ENCODE measurements at places on chromosomes 6 and 20. TPM values are rescaled to one million over a fixed set of nuclear protein-coding genes. Genes with fewer than 3 reads are reported as not detected.

GRCh38 chr6:166296035-166296883, 11.9 kb downstream of the PRR18 start:
- H3K4me1 ChIP-seq = no peaks in the 10 kb centered on the region
- DNase-seq = no peak
- no peak overlapping the region for H3K27ac ChIP-seq
- H3K27me3 ChIP-seq = no peaks in the 10 kb centered on the region

- H3K36me3 ChIP-seq = no peaks in the 10 kb centered on the region
- H3K27ac ChIP-seq = no peak overlapping the region
- H3K27me3 ChIP-seq = no peaks in the 10 kb centered on the region
- H3K4me3 ChIP-seq = no peak overlapping the region
- H3K4me1 ChIP-seq = peaks cover 15% of the 10 kb centered on the region
- DNase-seq = no peak
Observed at GRCh38 chr6:16056263-16056870, 72.5 kb upstream of the MYLIP start.

DNA sequence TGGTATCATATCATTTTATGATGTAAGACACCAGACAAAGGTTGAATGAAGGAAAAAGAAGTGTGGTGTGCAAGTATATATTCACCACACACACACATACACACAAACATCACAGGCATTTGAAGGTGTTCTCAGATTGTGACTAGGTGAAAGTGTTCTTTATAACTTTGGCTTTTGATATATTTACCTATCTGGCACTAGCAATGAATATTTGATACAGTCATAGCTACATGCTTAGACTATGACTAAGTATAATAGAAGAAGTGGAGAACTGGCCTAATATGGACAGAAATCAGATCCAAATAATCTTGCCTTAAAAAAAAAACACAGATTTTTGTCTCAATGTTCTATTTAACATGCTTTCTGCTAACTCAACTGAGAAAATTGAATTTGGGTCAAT, 809.9 kb downstream of the KIF16B start:
- DNase-seq = no peak
- no peak overlapping the region for H3K4me3 ChIP-seq
- H3K4me1 ChIP-seq = no peaks in the 10 kb centered on the region

- DNase-seq = no peak
- H3K36me3 ChIP-seq = no peaks in the 10 kb centered on the region
- no peaks in the 10 kb centered on the region for H3K4me1 ChIP-seq
- no peak overlapping the region for H3K4me3 ChIP-seq
- H3K27me3 ChIP-seq = no peaks in the 10 kb centered on the region
Observed at GRCh38 chr20:39433466-39433865, 471.3 kb downstream of the DHX35 start.

DNA sequence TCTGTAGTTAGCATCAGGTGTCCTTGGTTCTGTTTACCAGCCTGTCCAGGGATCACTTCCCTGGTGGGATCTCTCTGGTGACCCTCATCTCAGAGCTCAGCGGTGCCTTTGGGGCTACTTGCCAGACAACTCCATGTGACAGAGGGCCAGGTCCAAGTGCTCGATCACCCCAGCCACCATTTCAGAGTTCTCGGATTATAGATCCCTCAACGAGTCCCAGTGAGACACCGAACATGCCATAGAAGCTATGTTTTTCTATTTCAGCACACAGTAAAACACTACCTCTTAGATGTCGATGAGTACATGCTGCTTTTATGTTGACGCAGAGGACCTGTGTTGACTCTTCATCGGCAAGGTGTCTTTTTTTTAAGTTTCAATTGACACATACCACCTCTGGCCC, 170.1 kb upstream of the AKAP12 start:
- no peaks in the 10 kb centered on the region for H3K27me3 ChIP-seq
- DNase-seq = no peak
- H3K36me3 ChIP-seq = no peaks in the 10 kb centered on the region
- H3K4me3 ChIP-seq = no peak overlapping the region

DNA sequence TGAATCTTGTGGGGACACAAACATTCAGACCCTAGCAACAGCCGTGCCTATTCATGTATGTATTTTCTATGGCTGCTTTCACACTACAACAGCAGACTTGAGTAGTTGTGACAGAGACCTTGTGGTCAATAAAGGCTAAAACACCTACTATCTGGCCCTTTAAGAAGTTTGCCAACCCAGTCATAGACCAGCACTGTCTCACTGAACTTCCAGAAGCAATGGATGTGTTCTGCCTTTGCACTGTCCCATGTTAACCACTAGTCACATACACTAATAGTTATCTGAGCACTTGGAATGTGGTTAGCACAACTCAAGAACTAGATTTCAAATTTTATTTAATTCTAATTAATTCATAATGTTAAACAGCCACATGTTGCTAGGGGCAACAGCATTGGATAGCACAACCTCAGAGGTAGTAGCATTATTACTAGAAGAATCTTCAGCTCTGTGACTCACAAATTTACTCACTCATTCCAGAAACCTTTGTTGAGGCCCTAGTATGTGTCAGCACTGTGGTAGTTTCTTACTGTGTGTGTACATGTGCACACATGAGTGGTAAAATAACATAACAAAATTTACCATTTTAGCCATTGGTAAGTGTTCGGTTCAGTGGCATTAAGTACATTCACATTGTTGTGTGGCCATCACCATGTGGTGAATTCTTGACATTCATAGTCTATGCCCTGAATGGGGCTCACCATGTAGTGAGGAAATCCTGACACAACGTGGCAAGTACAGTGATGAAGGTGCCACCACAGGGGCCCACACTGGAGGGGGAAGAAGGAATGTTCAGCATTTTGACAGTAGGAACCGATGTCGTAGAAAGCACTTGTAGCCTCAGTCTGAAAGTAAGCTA, 107.3 kb downstream of the CEP57L1 start:
- H3K4me1 ChIP-seq = peaks cover 12% of the 10 kb centered on the region
- no peaks in the 10 kb centered on the region for H3K36me3 ChIP-seq
- no peaks in the 10 kb centered on the region for H3K27me3 ChIP-seq
- peak overlapping the region; percentile 75 for H3K27ac ChIP-seq

GRCh38 chr6:161169035-161169434, 104.8 kb downstream of the AGPAT4 start:
- H3K36me3 ChIP-seq = no peaks in the 10 kb centered on the region
- H3K27ac ChIP-seq = no peak overlapping the region
- DNase-seq = no peak

- no peaks in the 10 kb centered on the region for H3K27me3 ChIP-seq
- DNase-seq = peak; percentile 28
- no peaks in the 10 kb centered on the region for H3K36me3 ChIP-seq
- no peaks in the 10 kb centered on the region for H3K4me1 ChIP-seq
Observed at GRCh38 chr20:1491281-1491840, at the start of gene SIRPB2. Gene SIRPB2 (minus strand): TSS chr20:1491420. CDS start chr20:1491359, 61 bp downstream.

DNA sequence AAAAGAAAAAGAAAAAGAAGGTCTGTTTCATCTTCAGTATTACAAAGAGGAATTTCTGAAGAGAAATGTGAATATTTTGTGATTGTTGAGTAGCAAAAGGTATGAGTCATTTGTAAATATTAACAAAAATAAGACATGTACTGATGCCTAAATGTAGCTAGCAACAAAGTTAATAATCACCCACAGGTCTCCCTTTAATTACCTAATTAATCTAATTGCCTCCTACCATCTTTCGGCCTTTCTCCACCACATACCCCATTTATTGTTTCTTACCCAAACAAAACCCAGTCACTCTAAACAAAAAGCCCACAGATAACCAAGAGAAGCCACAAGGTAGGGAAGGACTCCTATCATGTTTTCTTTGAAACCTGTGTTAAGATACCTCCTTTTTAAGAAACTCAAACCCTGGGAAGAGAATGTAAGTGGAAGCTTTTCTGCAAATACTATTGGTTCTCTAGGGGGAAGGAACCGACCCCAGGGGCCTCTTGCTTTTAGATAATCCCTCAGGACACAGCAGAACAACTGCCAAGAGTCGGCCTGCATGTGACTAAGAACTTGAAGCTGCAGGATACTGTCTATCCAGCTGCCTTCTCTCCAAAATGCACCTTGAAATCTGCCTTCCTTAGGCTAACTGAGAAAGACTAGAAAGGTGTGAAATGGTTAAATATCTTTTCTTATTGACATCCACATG, 16.1 kb upstream of the STK38 start:
- no peak for DNase-seq
- no peaks in the 10 kb centered on the region for H3K27me3 ChIP-seq
- no peak overlapping the region for H3K27ac ChIP-seq
- no peaks in the 10 kb centered on the region for H3K36me3 ChIP-seq
- no peaks in the 10 kb centered on the region for H3K4me1 ChIP-seq

- H3K4me1 ChIP-seq = peaks cover 6% of the 10 kb centered on the region
- no peak for DNase-seq
- H3K27ac ChIP-seq = no peak overlapping the region
- no peaks in the 10 kb centered on the region for H3K27me3 ChIP-seq
Observed at GRCh38 chr20:48742233-48742632, 85.6 kb downstream of the PREX1 start.

- no peak overlapping the region for H3K4me3 ChIP-seq
- H3K36me3 ChIP-seq = no peaks in the 10 kb centered on the region
- no peaks in the 10 kb centered on the region for H3K27me3 ChIP-seq
Observed at GRCh38 chr6:160972111-160972510, 19.5 kb upstream of the MAP3K4 start.

- H3K27ac ChIP-seq = no peak overlapping the region
- H3K36me3 ChIP-seq = no peaks in the 10 kb centered on the region
- peaks cover 20% of the 10 kb centered on the region for H3K4me1 ChIP-seq
- DNase-seq = no peak
- no peak overlapping the region for H3K4me3 ChIP-seq
Observed at GRCh38 chr6:148250975-148251685, 91.5 kb upstream of the SASH1 start.

DNA sequence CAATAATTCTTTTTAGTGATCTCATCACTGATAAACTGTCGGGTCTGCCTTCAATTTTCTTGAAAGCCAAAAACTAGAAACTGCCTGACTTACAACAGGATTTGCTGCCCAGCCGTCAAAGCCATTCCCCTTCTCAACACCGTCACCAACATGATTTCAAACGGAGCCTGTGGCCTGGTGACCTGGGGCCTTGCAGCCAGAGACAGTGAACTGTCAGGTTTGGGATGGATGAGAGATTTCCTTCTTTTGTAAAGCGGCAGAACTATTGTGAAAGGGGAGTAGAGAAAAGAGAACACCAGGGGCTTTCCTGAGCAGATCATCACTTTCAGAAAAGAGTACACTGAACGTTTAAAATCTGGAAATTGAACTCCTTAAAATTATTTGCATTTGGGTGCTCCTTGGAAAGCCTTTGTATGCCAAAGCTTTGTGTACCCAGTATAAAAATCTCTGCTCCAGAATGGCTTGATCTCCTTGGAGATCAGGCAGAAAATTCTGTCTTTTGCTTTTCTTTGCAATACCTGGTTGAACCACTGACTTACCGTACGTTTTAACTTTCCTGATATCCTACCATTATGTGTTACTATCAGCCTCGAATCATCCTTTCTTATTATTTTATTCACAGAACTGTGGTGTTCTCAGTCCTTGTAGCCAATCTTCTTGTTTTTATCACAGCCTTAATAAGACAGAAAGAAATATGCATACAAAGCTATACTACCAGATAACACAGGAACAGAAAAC, 125.2 kb downstream of the PACRG start:
- no peak overlapping the region for H3K27ac ChIP-seq
- no peaks in the 10 kb centered on the region for H3K27me3 ChIP-seq
- DNase-seq = no peak

DNA sequence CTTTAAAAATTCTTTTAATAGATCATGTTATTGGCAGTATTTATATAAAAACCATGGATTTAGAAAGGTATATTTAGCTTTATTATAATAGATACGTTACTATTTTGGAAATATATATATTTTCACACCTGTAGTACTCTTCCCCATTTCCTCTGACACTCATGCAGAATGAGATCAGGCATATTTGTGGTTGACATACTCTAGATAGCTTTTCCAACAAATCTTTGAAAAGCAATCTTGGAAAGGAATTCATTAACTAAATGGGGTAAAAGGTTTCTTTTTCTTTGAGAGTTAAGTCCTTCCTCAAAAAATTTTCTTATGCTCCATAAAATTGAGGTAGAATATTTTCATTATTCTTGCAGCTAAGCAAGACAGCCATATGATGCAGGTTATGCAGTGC, 14.5 kb downstream of the ASF1A start:
- no peak overlapping the region for H3K27ac ChIP-seq
- H3K27me3 ChIP-seq = no peaks in the 10 kb centered on the region
- DNase-seq = no peak
- no peaks in the 10 kb centered on the region for H3K4me1 ChIP-seq
- no peaks in the 10 kb centered on the region for H3K36me3 ChIP-seq
- no peak overlapping the region for H3K4me3 ChIP-seq

GRCh38 chr20:10667077-10667401, 6.8 kb downstream of the JAG1 start:
- no peak overlapping the region for H3K27ac ChIP-seq
- H3K4me1 ChIP-seq = peaks cover 32% of the 10 kb centered on the region
- no peaks in the 10 kb centered on the region for H3K27me3 ChIP-seq
- no peak overlapping the region for H3K4me3 ChIP-seq
- DNase-seq = no peak

DNA sequence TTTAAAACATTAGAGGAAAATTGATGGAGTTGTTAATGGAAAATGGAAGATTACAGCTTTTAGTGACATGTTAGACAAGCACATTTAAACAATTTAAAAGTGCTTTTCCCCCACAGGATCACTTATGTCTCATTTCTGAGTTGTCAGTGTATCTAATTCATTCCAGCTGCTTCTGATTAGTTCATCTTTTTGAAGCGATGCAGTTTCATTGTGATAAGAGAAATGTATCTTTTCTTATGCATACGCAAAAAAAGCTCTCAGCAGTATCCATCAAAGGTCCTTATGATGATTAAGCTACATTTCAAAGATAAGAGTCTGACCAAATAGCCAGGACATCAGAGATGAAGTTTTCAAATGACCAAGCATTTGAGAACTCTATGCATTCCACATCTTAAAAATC, 572.6 kb upstream of the SYNCRIP start:
- no peak overlapping the region for H3K27ac ChIP-seq
- H3K27me3 ChIP-seq = no peaks in the 10 kb centered on the region
- no peaks in the 10 kb centered on the region for H3K4me1 ChIP-seq
- no peaks in the 10 kb centered on the region for H3K36me3 ChIP-seq
- no peak overlapping the region for H3K4me3 ChIP-seq

The LAMA4 gene
- total RNA-seq = 61.0 TPM

The C6orf118 gene
- total RNA-seq = 16.1 TPM

The AGER gene
- total RNA-seq = 5.8 TPM

The NCOA7 gene
- 18.9 TPM for total RNA-seq

The DEFB113 gene
- total RNA-seq = not detected

The FLRT3 gene
- 11.6 TPM for total RNA-seq

The MMP24 gene
- total RNA-seq = 1.1 TPM
